ENCODE measurements at places on chromosomes 12 and 14. TPM values are rescaled to one million over a fixed set of nuclear protein-coding genes. Genes with fewer than 3 reads are reported as not detected.

Gene SLC10A1
- not detected for total RNA-seq

Gene CLEC2B
- total RNA-seq, result 16.4 TPM

DNA sequence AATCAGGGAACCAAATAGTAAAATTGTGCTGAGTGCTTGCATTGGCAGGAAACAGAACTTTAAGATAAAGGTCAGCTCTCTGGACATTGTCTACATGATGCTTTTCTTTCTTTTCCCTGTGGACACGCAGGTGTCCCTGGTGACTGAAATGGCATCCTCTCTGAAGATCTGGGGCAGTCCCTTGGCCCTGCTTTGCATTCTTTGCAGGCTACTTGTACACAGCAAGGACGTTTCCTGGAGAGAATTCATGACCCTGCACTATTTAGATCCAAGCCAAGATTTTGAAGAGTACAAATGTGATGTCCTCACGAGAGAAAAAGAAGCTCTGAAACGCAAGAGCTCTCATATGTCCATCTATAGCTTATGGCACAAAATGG lies 11.3 kb upstream of the EDDM3A start:
- no peaks in the 10 kb centered on the region for H3K36me3 ChIP-seq
- no peak for DNase-seq
- no peak overlapping the region for H3K27ac ChIP-seq
- H3K4me1 ChIP-seq, result no peaks in the 10 kb centered on the region

DNA sequence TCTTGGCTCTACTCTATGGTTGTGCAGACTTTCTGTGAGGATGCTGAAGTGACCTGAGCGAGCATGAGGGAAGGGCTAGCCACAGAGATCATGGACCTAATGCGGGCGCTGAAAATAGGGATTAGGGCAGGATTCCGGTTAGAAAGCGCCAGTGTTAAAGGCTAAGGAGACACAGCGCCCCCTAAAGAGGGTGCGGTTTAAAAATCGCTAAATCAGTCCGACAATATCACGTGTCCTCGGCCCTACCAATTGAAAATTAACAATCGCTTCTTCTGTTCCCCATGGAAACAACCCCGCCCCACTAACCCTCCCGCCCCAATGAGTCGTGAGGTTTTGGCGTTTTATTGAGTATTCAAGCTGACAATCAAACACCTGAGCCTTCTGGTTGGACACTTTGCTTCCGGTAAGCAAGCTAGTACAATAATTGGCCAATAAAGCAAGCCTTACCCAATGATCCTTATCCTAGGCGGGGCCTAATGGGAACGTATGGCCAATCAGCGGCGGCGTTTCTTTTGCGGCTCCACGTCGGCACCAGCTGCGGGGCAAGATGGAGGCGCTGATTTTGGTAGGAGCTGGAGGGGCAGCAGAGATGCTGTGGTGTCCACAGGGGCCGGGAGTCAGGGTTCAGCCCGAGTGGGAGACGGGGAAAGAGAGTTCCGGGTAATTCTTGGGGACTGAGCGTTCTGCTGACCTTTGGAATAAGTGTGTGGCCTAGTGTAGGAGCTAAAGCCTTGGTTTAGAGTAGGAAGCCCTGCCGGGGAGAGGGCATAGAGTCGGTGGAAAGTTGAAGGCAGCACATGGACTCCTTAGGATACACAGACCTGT lies at the start of gene COPZ1:
Gene COPZ1, plus strand, starts transcription at position 515 of the 825 bp plus-strand sequence. Its CDS starts 33 bp downstream, at position 548.
- no peaks in the 10 kb centered on the region for H3K27me3 ChIP-seq
- H3K4me1 ChIP-seq, result peaks cover 20% of the 10 kb centered on the region
- peak within 1 kb of the TSS; percentile 73 for H3K27ac ChIP-seq
- DNase-seq, result peak; percentile 100
- H3K36me3 ChIP-seq, result no peaks in the 10 kb centered on the region

DNA sequence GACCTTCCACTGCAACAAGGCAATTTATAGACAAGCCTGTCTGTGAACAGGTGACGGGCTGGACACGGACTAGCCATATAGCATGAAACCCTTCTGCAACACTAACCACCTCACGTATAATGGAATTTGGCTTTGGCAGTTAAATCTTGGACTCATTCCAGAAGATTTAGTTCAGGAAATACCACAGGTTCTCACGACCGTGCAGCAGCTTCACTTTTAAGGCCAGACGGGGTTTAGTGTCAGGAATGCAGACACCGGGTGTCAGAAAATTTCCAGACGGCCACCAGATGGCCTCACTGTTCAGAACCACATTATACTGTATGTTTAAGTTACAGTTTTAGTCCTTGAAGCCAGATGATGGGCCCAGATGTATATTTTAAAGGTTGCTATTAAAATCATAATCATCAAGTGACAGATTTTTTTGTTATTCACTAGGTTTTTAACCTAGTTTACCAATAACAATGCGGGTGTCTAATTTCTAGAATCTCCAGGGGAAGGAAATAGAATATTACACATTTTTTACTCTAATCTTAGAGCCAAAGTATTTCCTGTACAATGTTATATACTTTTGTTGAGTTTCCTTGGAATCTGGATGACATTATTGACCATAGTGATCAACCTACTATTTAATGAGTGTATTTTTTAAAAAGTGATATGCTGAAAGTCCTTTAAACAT lies 90.5 kb upstream of the TMPO start:
- DNase-seq, result peak; percentile 94
- peak overlapping the region; percentile 14 for H3K4me3 ChIP-seq
- H3K27me3 ChIP-seq, result no peaks in the 10 kb centered on the region
- H3K27ac ChIP-seq, result peak overlapping the region; percentile 54
- peaks cover 15% of the 10 kb centered on the region for H3K4me1 ChIP-seq

DNA sequence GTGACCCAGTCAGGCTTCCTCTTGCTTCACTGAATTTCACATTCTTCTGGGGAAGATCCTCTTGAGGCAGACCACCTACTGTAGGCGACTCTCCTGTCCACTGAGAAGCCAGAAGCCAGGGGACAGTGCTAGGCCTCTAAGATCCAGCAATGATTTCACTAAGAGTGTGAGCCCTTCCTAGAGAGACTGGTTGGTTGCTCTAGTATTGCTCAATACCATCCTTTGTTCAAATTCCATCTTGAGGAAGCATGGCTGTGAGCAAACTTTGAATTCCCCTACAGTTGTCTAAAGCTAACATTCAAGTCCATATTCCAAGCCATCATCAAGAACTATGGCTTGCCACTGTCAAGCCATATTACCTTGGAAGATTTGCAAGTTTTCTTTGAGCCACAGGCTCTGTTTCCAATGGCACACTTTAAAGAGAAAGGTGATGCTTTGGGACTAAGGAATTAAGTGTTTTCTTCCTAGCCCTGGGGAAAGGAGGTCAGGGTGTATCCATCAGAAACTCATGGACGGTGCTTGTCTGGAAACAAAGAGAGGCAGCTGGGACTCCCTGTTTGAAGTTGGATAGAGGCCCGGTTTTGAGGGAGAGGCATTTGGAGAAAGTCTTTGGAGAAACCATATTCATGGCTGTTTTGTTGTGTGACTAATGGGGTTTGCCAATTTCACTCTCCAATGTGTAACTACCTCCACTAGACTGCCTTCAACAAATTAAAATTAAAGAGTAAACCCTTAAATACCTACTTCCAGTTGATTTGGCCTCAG lies 1217.9 kb downstream of the VRK1 start:
- H3K27ac ChIP-seq, result no peak overlapping the region
- no peak for DNase-seq
- no peaks in the 10 kb centered on the region for H3K27me3 ChIP-seq
- H3K4me1 ChIP-seq, result no peaks in the 10 kb centered on the region

DNA sequence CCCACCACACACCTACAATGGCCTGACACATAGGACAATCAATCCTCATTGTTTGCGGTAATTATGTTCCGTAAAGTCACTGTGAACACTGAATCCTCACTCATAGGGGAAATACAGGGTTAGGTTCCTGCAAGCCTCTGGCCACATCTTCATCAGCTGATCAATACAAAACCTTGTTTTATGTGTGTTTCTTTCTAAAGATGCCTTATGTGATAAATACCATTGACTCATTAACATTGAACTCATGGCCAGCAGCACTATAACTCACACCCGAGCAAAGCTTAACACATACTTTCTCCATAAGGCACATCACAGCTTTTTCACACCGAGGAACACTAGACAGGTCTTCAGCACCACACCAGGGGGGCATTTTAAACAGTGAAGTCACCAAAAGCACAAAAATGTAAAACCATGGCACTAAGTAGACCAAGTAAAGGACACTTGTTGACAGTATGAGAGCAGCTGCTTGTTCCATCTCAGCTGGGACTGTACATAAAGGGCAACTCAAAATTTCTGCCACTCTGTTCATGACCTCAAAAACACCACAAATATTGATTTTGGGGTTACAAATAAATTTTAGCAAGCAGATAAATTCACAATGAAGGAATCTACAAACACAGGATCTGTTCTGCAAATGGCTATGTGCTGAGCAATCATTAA lies 60.5 kb downstream of the ESR2 start:
- no peak for DNase-seq
- H3K4me1 ChIP-seq, result peaks cover 24% of the 10 kb centered on the region
- H3K36me3 ChIP-seq, result no peaks in the 10 kb centered on the region
- no peak overlapping the region for H3K4me3 ChIP-seq
- peak overlapping the region; percentile 88 for H3K27ac ChIP-seq
- no peaks in the 10 kb centered on the region for H3K27me3 ChIP-seq

GRCh38 chr12:67088401-67089118 lies 180.6 kb upstream of the CAND1 start:
- H3K27me3 ChIP-seq, result no peaks in the 10 kb centered on the region
- H3K4me1 ChIP-seq, result no peaks in the 10 kb centered on the region
- no peaks in the 10 kb centered on the region for H3K36me3 ChIP-seq
- no peak overlapping the region for H3K27ac ChIP-seq
- H3K4me3 ChIP-seq, result no peak overlapping the region

- no peak for DNase-seq
- H3K4me1 ChIP-seq, result no peaks in the 10 kb centered on the region
- peaks cover 3% of the 10 kb centered on the region for H3K27me3 ChIP-seq
- H3K4me3 ChIP-seq, result no peak overlapping the region
- no peaks in the 10 kb centered on the region for H3K36me3 ChIP-seq
These were observed 57.7 kb upstream of the DLK1 start for GRCh38 chr14:100669011-100669412.

DNA sequence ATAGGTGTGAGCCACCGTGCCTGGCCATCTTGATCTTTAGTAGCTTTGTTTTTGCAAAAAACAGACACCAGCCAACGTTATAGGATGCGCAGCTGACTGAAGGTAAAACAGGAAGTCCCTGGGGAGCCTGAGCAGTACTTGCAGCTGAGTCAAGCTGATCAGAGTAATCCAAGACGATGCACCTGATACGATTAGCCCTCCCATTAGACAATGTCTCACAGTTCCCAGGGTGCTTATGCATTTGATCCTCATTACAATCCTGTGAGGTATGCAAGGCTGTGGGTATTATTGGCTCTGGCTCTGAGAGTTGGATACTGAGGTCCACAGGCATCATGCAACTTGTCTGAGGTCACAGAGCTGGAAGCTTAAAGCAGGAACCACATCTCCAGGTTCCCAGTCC lies 8.1 kb downstream of the KRT18 start:
- no peak overlapping the region for H3K27ac ChIP-seq
- H3K27me3 ChIP-seq, result no peaks in the 10 kb centered on the region
- H3K4me1 ChIP-seq, result no peaks in the 10 kb centered on the region
- H3K36me3 ChIP-seq, result peaks cover 9% of the 10 kb centered on the region
- no peak overlapping the region for H3K4me3 ChIP-seq
- no peak for DNase-seq

- no peaks in the 10 kb centered on the region for H3K27me3 ChIP-seq
- H3K27ac ChIP-seq, result no peak overlapping the region
- no peaks in the 10 kb centered on the region for H3K4me1 ChIP-seq
- no peak overlapping the region for H3K4me3 ChIP-seq
These were observed 103.6 kb upstream of the CCND2 start for GRCh38 chr12:4169959-4170358.
